ENCODE measurements at places on chromosomes 6 and 20. TPM values are rescaled to one million over a fixed set of nuclear protein-coding genes. Genes with fewer than 3 reads are reported as not detected.

- DNase-seq: peak; percentile 28
Measured at GRCh38 chr20:20368418-20369249, 730 bp downstream of the INSM1 start.

GRCh38 chr20:49630396-49630951 lies 62.5 kb upstream of the PTGIS start:
- DNase-seq: no peak

DNA sequence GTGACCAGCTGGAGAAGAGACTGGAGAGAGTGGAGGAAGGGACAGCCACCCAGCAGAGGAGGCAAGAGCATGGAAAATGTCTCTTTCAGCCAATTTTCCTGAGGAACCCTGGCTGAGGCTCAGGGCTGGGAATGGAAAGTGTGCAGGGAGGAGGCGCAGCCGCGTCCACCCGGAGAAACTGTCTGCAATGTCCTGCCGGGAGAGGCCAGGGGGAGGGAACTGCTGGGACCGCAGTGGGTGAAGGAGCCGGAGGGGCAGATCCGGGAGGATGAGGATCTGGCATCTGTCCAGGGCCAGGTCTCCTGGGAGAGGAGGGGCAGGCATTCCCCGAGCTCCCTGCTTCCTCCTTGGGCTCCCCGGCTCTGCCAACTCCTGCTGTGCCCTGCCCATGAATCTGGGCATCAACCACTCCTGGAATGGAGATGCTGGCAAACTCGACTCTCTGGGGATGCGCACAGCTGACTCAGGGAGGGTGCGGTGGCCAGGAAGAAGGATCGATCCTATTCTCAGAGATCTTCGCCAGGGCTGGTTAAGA lies 17.4 kb upstream of the HM13 start:
- DNase-seq: peak; percentile 80

BCAS1 gene
- not detected for total RNA-seq

DNA sequence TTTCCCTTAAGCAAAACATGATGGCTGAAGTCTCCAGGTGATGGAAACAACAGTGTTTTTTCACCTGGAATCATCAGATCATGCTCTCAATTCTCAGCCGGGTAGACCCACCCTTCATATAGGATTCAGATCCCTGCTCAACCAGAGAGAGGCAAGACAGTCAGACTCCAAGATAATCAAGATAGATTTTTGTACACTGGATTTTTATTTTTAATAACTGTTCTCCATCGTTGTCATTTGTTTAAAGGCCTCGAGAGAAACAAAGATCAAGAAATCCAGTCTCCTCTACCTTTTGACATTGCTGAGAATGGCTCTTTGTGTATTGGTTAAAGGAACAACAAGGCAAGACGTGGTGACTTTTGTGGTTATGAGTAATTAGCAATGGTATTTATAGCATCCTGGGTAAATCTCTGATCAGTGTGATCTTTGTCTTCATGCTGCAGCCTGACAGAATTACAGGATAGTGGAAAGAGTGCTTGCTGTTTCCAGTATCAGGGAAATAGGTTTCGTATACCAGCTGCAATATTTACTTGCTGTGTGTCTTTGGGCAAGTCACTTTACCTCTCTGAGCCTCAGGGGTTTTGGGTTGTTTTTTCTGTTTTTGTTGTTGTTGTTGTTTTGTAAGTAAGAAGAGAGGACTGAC lies 29.9 kb downstream of the ID4 start:
- DNase-seq: peak; percentile 60

- DNase-seq: peak; percentile 37
Measured at GRCh38 chr20:19566226-19566945, 191.7 kb upstream of the RIN2 start.

Measured in GM23248 (cell line).